NCI-H1092 (cell line): ENCODE measurements at places on chromosomes 7 and 10.

DNA sequence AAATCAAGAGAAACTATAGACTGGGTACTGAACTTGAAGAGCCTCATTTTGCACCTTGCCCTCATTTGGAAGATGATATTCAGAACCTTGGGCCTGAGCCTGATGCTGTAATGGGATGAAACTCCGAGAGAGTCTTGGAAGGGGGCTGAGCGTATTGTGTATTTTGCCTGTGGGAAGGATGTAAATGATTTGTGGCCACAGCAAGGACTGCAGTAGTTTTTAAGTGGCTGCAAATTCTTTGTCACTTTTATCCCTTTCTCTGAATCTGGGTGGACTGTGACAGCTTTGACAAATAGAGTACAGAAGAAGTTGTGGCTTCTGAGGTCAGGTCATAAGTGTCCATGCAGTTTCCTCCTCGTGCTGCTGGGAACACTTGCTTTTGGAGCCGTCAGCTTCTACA lies 221.2 kb downstream of the ADRA2A start:
- no peak for DNase-seq

DNA sequence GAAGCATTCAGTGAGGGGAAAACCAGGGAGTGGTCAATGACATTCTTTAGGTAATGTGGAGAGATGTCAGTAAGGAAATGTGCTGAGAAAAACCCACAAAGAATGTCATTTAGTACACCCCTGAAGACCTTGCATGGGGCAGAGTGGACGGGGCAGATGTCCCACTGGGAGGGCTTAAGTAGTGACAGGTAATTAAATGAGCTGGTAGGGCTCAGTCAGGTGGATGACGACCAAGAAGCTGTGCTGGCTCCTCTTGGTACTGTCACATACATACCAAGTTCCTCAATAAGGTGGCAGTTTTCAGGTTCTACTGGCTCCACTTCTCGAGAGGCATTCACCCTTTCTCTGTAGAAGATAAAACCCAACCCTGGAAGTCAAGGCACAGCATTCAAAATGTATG lies 1.8 kb downstream of the PON3 start:
- DNase-seq = no peak

DNA sequence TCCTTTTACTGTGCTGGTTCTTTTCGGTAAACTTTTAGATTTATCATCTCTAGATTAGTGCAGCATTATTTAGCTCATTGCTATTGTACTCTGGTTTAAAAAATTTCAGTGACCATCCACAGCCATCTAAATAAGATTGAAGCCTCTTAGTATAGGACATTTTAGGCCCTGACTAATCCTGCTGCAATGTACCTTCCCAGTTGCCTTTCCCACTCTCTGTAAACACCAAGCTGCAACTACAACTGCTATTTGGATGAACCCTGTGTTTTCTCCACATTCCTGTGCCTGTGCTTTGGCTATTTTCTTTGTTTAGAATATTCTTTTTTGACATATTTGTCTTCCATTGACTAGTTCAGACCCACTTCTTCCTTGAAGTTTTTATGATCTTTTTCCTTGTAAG lies 314.6 kb downstream of the AUTS2 start:
- DNase-seq = no peak

- no peak for DNase-seq
Measured at GRCh38 chr7:139762886-139763285, 14.9 kb downstream of the HIPK2 start.

GRCh38 chr10:32002531-32002930 lies 53.7 kb downstream of the KIF5B start:
- DNase-seq = no peak

DNA sequence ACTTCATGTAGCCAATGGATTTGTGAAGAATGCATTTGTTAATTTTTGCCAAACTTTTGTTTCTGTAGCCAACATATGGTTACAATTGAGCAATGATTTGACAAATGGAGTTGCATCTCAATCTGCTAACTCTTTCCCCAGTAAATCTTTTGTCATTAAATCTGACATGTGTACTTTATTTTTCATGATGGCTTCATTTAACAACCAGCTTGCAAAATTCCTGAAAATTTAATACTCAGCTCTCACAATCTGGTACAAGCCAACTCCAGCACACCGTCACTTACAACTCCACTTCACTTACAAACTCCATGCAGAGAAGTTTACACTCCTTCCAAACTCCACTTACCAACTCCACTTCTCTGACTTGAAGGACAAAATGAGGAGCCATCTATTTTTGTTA lies 26.5 kb upstream of the HIBADH start:
- DNase-seq = no peak

- no peak for DNase-seq
Measured at GRCh38 chr10:95540514-95541052, 20.6 kb downstream of the SORBS1 start.

- DNase-seq = no peak
Measured at GRCh38 chr10:110714356-110714755, 70.2 kb downstream of the RBM20 start.

GRCh38 chr7:1662101-1662500 lies 8.0 kb upstream of the ELFN1 start:
- no peak for DNase-seq

GRCh38 chr7:120171406-120171805 lies 101.6 kb upstream of the KCND2 start:
- DNase-seq = no peak

GRCh38 chr7:115356139-115356746 lies 434.3 kb downstream of the MDFIC start:
- DNase-seq = peak; percentile 16

DNA sequence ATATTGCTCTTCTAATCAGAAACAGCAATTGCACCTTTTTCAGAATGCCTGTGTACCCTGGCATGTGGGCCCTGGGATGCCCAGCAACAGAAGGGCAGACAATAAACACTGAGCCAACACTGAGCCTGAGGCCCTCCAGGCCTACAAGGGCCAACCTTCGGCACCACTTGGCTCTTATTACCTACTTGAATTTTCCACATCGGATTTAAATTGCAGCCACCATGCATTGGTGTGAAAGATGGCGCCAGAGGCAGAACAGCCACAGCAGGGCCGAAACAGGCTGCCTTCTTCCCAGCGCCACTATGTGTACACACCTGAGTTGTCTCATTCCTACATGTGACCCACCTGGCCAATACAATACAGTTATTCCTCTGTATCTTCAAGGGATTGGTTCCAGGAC lies 51.4 kb upstream of the EZH2 start:
- DNase-seq = no peak

DNA sequence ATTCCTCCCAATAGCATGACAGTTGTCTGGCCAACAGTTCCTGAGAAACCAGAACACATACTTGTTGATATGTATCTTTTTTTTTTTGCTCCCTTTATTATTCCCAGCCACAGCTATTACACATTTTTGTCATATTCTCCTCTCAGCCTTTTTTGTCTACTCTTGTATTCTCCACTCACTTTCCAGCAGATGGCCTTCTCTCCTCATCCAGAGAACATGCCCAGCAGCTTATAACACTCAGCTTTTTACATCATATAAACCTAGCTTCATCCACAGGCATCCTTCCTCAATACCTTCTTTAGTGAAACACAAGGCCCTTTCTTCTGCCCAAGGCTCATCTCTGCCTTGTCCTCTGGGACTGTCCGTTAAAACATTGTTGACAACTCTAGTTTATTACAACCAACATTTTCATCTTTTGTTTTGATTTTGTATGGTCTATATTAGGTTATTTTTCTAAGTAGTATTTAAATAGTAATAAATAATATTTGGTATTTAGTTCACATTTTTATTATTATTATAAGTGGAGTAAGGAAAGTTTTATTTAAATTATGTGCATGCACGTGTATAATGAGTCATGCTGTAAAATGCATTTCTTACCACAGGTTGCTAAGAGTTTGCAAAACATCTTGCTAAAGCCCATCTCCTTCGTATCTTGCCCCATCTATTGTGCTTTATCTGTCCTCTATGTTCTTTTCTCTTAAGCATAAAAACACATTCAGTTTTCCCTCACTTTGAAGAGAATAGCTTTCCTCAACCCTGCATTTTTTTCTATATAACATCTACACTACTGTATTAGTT lies 101.5 kb downstream of the ORC5 start:
- peak; percentile 17 for DNase-seq

DNA sequence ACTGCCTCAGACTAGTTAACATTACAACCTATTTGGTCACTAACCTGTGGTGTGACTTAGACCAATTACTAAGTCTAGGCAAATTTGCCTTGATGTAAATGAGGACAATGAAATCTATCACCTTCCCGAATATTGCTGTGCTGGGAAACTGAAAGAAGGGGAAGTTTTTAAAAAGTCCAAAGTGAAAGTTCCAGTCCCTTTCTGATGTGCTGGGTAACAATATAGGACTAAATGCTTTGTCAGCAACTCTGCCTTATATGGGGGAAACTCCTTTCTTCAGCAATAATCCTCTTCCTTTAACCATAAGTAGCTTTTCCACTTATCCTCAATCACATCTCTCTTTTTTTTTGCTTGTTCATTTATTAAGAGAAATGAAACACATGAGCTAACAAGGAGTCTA lies 3.9 kb downstream of the PIK3AP1 start:
- no peak for DNase-seq

DNA sequence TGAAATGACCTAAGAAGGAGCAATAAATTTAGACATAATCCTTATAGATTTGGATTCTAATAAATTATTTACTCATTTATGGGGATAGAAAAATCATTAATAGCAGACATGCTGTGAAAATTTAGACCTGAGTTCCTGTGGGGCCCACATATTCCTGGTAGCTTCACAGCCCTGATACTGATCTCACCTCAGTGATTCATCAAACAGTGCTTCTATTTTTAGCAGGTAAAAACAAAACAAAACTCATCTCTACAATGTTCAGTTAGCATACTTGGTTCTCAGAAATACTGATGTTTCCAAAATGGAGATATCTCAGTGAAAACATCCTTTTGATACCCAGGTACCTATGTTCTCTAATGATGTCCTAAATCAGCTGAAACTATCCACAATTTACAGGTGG lies 841.1 kb upstream of the SORCS1 start:
- no peak for DNase-seq

- no peak for DNase-seq
Measured at GRCh38 chr7:23467806-23468525, 2.3 kb downstream of the IGF2BP3 start.
